ENCODE measurements at places on chromosomes 1 and 21.

- no peak for DNase-seq
These were observed 8.2 kb downstream of the TMCC2 start for GRCh38 chr1:205235951-205236350.

- DNase-seq: no peak
These were observed 11.5 kb upstream of the THRAP3 start for GRCh38 chr1:36212782-36213181.

DNA sequence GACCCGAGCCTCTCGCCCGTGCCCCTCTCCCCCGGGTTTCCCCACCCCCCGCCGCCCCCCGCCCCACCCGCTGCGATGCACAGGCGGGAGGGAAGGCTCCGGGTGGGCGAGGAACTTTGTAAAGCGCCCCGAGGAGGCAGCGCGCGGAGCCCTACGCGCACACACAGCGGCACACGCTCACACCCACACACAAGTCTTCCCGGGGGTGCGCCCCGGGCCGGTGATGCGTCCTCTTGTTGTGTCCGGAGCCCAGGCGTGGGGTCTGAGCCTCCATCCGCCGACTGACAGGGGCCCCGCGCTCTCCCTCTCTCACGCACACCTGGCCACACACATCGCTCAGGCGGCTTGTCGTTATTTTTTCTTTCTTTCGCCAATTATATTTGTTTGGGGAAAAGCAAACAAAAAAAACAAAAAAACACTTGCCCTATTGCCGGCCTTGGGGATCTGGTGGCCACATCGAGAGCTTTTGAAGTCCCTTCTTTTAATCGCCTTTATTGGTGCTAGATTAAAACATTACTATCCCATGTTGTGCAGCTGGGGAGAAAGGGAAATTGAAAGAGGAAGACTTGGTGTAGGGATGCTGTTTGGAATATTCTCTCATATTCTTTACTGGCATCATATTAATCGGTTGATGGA is 770 bp downstream of the NTNG1 start:
- no peak for DNase-seq

- DNase-seq: no peak
These were observed 3.8 kb downstream of the PRDM2 start for GRCh38 chr1:13703558-13704490.

DNA sequence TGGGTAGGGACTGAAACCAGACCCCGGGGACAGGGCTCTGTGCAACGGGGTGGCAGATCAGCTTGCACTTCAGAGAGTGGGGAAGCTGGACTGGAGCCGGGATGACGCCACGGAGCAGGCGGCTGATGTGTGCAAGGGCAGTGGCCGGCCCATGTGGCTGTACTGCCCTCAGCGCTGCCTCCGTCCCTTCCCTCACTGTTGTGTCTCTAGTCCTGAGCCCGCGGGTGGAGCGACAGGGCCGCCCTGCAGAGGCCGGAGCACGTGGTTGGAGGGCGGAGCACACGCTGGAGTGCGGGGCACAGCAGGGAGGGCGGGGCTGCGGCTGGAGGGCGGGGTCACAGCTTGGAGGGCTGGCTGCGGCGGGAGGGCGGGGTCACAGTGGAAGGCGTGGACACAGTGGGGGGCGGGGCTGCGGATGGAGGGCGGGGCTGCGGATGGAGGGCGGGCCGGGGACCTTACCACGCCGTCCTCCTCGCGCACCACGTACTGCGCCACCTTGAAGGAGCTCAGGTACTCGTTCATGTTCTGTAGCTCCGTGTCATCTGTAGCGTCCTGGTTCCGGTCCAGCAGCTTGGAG is 52.4 kb downstream of the CHD5 start:
- DNase-seq: peak; percentile 82

DNA sequence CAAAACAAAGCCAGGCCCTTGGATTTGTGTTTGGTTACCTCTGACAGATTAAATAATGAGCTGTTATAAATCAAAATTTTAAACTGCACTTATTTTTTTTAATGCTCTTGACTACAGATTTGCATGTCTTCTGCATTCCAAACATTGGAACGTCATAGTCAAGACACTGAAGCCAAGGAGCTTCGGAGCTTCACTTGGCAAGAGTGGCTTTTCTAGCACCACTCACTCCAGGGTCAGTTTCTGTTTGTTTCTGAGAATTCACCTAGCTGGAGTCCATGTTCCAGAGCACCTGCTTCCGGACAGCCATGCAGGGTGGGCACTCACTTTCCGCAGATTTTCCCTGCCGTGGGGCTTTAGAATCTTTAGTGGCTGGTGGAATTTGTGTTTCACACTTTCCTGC is 202.9 kb downstream of the ZP4 start:
- DNase-seq: no peak

GRCh38 chr1:182441719-182442118 is 8.2 kb upstream of the RGSL1 start:
- DNase-seq: no peak

GRCh38 chr1:26890467-26890796 is 349 bp upstream of the GPN2 start:
- no peak for DNase-seq

- peak; percentile 45 for DNase-seq
These were observed 5.1 kb downstream of the CLCNKB start for GRCh38 chr1:16048573-16049189.

- no peak for DNase-seq
These were observed 90.2 kb upstream of the RUNX3 start for GRCh38 chr1:25020173-25020845.

- peak; percentile 35 for DNase-seq
These were observed 1.4 kb downstream of the NCAM2 start for GRCh38 chr21:20999659-21000058.

GRCh38 chr1:161304927-161305866 is 4.6 kb downstream of the MPZ start:
- DNase-seq: no peak

DNA sequence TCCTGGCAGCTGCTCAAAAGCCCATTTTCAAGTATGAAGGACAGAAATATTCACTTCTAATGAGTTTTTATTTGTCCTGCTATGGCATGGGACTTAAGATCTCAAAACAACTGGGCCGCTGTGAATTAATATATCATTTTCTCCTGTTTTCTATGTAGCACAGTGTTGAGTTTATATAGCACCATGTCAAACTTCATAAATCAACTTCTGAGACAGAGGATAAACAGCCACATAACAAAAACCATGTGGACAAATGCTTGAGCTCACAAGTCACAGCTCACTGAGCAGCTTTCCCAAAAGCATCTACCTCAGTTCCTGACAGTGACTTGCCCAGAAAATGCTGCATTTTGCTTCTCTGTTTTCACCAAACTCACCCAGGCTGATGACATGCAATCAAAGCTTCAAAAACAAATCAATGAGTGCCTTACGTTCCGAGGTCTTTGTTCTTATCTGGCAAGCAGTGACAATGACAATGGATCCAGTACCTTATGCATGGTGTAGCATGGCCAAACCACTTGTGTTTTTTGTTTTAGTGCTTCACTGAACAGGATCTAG is 722.6 kb downstream of the LRRIQ3 start:
- no peak for DNase-seq

GRCh38 chr1:11272544-11272831 is 510 bp upstream of the UBIAD1 start:
- no peak for DNase-seq
